ENCODE measurements at places on chromosomes 7 and 10.

DNA sequence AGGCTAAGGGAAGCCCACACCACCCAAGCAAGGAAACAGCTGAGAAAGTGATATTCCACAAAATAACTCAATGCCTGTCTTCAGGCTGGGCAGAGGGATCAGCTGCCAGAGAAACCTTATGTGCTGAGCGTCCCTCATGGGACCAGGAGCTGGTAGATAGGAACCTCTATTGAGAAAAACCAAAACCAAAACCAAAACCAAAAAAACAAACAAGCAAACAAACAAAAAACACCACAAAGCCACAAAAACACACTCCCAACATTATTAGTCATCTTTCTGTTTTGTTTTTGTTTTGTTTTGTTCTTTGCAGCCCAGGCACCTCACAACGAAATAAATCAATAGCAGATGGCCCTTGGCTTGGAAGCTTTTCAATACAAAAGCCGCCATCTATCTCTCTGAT lies 760.8 kb upstream of the CELF2 start:
- DNase-seq, result no peak

DNA sequence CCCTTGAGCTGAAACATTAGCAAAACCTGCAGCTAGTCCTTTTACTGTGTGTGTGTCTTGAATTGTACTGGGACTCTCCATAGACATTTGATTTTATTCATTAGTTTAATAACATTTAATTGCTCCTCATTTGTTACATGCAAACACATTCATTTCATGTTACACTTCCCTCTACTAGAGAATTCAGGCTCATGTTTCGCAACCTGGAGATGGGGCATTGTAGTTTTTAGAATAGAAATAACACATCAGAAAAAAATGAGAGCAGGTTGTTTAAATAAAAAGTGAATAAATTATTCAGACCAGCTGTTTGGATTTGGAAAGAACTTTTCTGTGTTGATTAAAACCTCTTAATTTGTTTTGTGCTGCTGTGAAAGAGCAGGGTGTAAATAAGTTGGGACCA lies 243.9 kb downstream of the ETV1 start:
- no peak for DNase-seq

DNA sequence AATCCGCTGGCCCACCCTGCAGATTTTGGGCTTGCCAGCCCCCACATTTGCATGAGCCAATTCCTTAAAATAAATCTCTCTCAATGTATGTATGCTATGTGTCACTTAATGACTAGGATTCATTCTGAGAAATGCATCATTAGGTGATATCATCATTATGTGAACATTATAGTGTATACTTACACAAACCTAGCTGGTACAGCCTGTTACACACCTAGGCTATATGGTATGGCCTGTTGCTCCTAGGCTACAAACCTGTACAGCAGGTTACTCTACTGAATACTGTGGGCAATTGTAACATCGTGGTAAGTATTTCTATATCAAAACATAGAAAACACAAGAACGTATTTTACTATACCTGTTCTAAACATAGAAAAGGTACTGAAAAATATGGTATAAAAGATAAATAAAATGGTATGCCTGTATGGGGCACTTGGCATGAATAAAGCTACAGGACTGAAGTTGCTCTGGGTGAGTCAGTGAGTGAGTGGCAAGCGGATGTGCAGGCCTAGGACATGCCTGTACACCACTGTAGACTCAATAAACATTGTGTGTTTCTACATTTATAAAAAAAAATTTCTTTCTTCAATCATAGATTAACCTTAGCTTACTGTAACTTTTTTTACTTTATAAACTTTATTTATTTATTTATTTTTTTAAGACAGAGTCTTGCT lies 135.9 kb downstream of the ABCA13 start:
- no peak for DNase-seq

GRCh38 chr10:44959247-44960087 lies at the start of gene RASSF4:
Gene RASSF4, plus strand, starts transcription at chr10:44959802. Its CDS starts 10,401 bp downstream, at chr10:44970203.
- no peak for DNase-seq

GRCh38 chr10:1127629-1128028 lies 71.4 kb downstream of the WDR37 start:
- no peak for DNase-seq

DNA sequence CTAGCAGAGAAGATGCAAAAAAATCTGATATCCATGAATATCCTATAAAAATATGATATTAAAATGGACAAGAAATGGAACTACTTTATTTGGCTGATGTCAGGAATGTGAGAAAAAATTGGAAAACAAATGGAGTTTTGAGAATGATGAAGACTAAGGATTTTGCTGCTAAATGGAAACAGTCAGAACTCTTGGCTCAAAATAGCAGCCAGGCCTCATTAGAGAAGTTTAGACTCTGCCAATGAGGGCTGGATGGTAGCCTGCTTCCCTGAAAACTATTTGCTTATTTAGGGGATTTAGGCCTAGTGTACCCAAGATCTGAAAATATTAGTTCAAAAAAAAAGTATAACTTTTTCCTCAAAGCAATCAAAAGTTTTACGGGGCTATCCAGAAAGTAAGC lies 458.5 kb downstream of the TFEC start:
- DNase-seq, result no peak

DNA sequence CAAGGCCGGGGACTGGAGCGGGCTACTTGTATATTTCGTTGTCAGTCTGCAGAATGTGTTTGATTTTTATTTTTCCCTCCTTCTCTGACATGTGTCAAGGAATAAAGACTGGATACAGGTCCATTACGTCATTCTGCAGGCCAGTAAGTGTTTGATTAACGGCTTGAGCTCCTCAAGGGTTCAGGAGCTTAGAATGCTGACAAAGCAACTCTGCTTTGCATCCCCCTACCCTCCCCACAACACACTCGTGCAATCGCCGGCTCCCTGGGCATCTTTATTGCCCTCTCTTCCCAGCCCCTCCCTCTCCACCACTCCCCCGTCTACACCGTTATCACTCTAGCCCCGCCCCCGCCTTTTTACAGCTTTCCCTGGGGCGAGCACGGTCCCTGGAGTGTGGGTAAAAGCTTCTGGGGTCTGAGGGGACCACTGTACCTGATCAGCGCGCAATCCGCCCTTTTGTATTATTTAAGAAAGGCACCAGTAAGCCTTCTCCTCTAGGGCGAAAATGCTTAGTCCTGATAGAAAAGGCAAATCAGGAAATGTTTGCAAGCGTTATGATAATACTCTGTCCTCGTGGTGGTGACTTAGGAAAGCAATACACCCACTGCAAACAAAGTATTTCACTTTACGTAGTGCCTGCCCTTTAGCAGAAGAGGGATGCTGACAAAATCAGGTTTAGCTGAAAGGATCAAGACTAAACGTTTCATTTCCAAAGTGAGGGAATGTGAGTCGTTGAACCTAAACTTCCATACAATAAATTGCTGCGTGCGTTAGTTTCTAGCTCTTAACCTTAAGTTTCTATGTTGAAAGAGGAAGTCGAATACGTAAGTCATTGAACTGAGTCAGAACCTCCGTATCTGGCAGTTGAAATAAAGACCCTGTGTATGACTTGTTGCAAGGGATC lies 1.4 kb upstream of the CREB5 start:
- no peak for DNase-seq

DNA sequence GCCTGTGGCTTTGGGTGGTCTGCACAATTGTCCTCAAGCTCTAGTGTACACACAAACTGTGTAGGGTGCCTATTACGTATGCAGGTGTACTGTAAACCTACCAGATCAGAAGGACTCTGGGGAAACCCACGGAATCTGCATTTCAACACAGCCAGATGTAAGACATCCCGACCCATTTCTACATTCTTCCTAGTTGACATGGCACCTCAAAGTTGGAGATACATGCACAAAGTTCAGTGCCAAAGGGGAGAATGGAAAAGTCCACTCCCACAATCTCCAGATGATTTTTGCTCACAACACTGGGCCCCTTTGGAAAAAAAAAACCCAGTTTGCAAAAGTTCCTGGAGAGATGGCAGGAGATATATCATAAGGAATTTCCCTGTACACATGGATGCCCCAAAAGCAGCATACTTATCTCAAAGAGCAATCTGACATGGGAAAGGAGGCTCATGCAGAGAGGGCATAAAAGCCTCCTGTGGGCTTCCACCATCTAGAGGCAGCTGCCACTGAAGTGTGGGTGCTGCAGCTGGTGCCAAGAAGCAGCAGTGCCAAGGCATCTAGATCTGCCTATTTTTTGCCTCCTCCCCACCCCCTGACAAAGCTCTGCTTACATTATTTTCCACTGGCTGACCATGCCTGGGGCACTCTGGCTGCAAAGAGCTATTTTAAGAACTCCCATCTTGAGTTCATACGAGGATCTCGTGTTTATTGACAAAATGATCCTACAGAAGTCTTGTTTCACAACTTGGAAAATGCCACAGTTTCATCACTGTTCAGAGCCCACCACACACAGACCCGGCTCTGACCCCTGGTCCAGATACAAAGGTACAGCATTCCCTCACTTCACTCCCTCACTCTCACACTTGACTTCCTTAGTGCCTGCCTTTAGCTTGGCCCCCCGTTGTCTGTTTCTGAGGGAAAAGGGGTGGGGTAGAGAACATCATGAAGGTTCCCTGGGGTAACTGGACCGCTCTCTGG lies 12.9 kb downstream of the TECTB start:
- no peak for DNase-seq

DNA sequence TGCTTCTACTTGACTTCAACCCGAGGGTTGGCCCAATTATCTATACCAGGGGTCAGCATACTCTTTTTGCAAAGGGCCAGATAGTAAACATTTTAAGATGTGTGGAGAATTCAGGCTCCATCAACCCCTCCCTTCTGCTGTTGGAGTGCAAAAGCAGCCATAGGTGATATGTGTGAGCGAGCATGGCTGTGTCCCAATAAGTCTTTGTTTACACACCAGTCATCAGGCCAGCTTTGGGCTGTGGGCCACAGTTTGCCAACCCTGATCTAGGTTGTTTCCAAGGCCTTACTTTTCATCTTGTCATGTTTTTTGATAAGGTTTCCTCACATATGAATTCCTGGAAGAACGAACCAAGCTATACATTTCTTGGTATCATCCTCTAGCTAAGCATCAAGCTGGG lies 136.9 kb upstream of the VIPR2 start:
- no peak for DNase-seq

GRCh38 chr10:23540401-23541030 lies 101.6 kb downstream of the OTUD1 start:
- no peak for DNase-seq

DNA sequence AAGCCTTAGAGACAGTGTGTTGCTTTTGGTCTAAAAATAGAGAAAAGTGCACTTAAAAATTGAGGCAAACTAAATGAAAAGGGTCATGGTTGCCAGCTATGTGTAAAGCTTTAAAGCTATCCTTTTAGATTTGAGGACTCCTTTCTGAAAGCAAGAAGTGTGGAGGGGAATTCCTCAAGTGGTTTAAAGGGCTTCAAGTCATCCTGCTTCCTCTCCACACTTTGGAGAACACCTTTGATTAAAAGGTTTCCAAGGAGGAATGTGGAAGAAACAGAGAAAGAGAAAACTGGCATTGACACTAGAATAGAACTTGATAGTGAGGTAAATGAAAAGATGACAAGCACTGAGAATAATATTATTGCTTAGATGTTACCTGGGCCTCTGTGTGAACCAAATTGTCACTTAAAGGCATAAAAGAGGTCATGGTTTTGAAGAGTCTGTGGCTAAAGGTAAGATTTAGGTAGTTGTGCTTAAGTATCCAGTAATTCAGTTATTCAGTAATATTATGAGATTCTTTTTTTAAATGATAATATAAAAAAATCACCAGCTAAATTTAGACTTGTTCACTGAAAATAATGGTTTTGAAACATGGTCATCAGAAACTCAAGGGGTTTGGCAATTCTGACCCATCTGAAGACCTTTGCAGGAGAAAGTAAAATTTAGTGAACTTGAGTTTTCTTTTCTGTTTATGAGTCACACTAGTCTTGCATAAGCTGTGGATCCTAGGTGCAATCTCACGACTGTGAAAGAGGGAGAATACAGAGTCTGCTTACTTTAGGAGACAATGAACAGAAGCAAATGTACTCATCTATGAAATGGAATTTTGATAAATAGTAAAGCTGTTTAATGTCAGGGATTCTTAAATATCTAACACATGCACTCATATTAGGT lies 466.0 kb downstream of the KIF20B start:
- DNase-seq, result no peak

- no peak for DNase-seq
These were observed 31.0 kb upstream of the STARD3NL start for GRCh38 chr7:38147005-38147404.

DNA sequence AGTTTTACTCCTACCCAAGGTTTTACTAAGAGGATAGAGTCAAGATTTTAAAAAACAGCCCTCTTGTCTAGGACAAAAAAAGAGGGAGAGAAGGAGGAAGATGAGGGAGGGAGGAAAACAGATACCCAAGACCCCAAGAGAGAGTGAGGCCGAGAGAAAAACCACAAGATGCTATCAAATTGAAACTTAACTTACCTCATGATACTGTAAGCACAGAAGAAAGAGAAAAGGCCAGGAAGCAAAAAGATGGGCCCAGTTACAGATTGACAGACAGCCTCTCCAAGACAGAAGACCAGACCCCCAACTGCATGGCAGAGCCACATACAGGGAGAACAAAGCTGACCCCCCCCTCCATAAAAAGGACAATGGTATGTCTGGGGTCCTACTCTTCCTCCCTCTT lies 11.4 kb downstream of the SEC31B start:
- DNase-seq, result no peak

DNA sequence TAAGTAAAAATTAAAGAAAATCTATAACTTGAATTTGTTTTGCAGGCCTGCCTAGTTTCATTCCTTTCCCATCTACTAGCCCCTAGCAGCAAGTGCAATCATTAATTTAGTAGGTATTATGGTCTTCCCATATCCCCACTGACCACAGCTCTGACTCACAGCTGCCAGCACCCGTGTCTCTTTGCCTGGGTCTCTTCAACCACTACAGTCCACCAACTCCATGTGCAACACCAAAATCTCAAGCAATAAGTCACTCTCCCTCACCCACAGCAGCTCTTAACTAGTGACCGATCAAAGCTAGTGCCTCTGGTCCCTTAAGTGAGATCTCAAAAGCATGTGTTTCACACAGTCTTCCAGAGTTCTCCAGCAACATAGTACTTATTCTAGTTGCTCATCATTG lies 26.0 kb upstream of the THSD7A start:
- DNase-seq, result no peak

DNA sequence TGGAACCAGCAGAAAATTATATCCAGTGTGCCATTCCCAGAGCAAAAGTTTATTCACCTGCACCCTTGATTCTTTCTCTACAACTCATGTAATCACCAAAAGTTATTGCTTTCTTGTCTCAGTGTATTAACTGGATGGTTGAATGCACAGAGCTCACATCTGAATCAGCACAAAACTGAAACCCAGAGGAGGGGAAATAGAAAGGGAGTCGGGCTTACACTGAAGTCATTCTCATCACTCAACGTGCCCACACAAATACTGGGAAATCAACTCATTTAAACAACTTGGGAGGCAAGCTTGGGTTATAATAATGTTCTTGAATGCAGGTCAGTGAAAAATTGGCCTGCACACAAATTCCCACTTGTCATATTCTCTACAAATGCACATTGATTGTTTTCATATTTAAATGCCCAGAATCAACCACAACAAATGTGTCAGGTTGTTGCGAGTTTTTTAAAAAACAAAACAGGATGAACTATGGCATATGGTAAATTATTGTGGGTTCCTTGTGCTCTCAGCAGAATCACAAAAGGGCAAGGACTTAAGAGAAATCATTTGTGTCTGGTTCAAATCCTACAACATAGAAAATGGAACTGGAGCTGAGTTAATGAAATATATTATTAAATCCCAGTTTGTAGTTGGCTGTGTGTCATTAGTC lies 125.9 kb upstream of the NOBOX start:
- no peak for DNase-seq

- DNase-seq, result no peak
These were observed 78.1 kb downstream of the CXCL12 start for GRCh38 chr10:44306762-44307161.

- DNase-seq, result no peak
These were observed 99.3 kb downstream of the COL13A1 start for GRCh38 chr10:69901022-69901421.

Data from cortex of kidney (tissue), 1 donor.